Panc1 (cell line): ENCODE measurements at places on chromosomes 12 and 14.

DNA sequence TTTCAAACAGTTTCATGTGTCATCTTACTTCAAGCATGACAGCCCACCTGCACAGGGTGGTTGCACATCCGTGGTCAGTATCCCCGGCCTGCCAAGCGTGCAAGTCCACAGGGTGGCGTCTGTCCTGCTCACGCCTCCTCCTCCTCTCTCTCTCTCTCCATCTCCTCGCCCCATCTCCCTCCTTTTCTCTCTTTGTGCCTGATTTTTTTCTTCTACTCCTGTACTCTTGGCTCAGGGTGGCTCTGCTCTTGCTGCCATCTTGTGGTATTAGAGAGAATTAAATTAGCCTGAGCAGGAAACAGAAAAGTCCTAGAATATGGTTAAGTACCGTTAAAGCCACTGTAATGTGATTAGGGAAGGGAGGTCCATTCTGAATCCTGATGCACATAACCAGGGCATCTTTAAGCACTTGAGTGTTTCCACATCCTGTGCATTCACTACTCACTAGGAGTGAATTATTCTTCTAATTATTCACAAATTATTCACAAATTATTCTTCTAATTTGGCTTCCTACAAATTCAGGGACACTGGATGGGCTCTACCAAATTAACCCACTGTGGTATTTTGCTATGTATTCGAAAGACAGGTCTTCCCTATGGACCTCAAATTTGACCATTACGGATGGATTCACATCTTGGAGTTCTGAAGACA, 25.5 kb upstream of the DTX1 start:
- no peak for DNase-seq

DNA sequence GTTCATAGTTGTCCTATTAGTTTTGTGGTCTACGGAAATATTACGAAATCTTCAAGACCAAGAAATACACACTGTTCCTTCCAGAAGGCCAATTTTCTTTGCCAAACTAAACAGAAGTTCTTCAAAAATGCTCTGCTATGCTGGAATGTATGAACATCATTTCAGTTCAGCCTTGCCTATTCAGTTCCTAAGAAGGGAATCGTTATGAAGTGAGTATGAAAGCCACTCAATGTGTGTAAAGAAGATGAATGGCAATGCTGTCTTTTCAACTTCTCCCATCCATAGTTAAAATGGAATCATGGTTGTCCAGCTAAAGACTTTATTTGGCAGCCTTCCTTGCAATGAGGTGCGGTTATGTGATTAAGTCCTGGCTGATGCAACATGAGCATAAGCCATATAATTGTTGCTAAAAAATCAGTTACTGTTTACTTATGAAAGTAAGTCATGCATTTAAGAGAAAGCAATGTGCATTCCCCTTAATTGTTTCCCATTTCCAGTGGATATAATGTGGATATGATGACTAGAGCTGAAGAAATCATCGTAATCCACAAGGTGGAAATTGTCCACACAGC, 73.8 kb upstream of the PTPRR start:
- DNase-seq = no peak

- DNase-seq = no peak
Measured at GRCh38 chr14:44833376-44834060, 128.2 kb downstream of the KLHL28 start.

DNA sequence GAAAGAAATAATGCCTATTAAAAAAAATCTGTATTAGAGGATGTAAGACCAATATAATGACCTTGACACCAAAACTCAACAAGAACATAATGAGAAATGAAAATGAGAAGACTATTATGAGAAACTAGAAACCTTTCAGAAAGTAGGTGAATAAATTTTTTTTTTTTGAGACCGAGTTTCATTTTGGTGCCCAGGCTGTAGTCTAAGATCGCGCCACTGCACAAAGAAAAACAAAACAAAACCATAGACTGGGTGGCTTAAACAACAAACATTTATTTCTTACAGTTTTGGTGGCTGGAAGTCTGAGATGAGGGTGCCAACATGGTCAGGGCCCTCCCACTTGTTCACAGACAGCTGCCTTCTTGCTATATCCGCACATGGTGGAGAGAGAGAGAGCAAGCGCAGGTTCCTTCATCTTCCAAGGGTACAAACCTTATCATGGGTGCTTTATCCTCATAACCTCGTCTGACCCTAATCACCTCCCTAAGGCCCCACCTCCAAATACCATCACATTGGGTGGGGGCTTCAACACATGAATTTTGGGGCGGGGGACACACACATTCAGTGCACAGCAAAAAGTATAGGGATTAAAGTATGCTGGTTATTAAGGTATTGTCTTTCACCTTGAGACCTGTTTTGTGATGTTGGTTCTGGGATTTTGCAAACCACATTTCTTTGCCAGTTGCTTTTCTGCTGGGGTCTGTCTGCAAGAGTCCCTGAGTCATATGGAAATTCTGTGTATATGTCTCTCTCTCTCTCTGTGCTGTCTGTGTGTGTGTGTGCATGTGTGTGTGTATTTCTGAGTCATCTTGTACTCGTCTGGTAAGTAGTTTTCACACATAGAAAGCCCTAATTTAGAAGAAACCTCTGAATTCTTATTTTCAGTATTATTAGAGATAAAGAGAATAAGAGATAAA, 26.2 kb downstream of the ZCRB1 start:
- no peak for DNase-seq

DNA sequence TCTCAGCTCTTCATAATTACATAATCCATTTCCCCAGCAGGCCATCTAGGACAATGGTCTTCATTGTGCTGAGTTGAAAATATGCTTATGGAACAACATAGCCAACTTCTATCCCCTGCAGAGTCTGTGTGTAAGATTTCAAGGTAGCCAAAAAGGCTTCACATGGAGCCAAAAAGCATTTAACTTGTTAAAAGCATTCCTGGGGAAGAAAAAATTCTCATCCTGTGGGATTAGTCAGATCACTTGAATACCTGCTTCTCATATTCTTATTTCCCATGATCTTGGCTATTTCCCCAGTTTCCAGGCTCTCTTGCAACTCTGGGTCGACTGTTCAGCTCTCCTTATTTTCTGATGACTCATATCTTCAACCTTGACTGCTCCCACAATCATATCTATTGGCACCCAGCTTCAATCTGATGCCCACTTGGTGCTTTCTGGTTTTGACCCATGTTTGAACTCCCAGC, 178.9 kb downstream of the KLHL28 start:
- no peak for DNase-seq

GRCh38 chr12:96094201-96094600, 58.8 kb upstream of the LTA4H start:
- DNase-seq = no peak

DNA sequence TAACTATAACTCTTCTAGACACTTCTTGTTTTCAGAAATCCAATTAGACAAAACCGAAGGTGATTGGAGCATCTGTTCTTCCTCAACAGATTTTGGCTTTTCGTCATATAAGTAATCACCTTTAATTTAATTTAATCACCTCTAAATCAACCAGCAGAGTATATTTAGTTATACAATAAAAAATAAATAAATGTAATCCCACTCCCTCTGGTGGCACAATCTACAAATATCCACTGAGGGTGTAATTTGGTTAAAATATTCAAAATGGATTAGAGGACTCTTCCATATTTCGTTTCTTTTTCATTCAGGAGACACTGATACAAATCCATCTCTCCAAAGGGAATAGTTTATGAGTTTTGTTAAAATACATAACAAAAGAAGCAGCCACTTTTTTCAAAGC, 18.3 kb upstream of the SLC35F4 start:
- no peak for DNase-seq

- DNase-seq = no peak
Measured at GRCh38 chr12:128804762-128805161, 19.0 kb downstream of the SLC15A4 start.

DNA sequence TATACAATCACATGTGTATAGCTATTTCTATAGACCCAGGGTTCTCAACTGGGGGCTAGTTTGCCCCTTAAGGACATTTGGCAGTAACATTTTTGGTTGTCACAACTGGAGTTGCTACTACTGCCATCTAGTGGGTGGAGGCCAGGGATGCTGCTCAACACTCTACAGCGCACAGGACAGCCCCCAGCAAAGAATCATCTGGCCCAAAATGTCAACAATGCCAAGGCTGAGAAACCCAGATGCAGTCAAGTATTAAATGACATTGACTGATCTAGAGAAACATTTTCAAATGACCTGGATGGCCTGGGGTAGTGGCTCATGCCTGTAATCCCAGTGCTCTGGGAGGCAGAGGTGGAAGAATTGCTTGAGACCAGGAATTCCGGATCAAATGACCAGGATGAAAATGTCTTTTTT, 5.8 kb downstream of the WSB2 start:
- no peak for DNase-seq

DNA sequence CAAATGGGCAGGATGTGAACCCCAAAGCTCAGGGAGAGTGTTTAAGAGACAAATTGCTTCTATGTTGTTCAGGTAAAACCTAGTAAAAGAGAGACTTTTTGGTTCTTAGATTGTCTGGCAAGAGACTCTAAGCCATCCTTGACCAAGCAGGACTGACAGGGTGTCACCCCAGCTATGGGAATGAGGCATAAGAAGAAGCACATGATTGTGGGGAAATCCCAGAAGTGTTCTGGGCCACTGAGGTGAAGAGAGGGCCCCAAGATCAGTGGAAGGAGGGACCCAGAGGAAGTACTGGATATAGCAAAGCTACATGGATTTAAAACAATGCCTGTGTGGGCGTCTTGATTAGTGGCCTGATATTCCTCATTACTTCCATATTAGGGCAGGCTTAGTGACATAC, 99.0 kb downstream of the SAMD4A start:
- no peak for DNase-seq

DNA sequence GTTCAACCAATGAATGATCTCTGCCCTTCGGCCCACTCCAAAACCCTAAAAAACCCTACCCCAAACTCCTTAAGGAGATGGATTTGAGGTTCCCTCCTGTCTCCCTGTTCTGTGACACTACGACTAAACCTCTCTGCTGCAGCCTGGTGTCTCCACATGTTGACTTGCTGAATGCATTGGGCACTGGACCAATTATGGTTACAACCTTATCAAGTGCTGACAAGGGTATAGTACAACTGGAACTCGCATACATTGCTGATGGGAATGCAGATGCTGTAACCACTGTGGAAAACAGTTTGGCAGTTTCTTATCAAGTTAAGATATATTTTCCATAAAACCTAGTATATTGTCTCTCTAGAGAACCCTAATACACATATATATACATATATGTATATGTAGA, 6.3 kb upstream of the DICER1 start:
- DNase-seq = no peak

GRCh38 chr12:72089678-72090077, 151.0 kb downstream of the TPH2 start:
- DNase-seq = no peak

DNA sequence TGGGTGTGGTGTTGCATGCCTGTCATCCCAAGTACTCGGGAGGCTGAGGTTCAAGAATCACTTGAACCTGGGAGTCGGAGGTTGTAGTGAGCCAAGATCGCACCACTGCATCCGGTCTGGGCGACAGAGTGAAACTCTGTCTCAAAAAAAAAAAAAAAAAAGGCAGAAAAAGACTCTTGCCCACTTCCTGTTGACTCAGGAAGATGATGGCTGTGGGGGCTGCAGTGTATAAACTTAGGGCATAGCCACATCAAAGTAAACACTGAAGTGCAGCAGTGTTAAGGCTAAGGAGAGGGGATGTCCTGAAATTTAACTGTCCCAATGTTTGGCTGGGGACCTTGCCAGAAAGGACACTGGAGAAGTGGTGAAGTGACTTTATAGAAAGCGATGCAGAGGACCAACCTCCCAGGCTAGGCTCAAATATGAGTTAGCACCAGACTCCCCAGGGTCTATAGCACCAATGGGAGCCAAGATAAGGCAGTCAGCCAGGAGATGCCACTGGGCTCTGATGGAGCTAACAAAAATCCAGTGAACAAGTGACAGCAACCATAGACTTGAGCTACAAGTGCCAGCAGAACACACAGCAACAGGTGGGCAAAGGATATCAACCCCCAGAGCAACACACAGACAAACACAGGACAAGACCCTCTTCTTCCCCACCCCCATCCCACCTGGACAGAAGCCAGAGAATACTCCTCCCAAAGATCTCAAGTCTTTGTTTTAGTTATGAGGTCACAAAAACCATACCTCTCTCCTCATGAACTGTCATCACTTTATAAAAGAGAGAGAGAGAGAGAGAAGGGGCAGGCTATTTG, 28.0 kb downstream of the NELL2 start:
- no peak for DNase-seq

GRCh38 chr12:67952787-67953186, 36.5 kb upstream of the IFNG-AS1 start:
- no peak for DNase-seq

DNA sequence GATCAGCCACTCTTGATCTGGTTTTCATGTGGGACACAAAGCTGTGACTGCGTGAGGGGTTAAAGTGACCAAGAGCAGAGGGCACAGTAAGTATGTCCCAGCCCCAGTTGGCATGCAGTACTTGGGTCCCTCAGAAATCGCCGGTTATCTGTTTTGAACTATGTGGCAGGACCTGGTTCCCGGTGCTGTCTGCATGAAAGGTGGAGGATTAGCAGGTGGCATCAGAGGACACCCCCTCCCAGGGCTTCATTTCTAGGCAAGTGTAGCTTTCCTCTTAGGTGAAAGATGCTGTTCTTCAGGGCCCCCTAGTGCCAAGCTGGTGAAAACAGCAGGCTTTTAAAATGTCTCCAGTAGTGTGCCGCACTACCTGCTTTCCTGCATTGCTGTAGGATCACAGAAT, 57.1 kb downstream of the ATG14 start:
- DNase-seq = no peak
